ENCODE measurements at places on chromosomes 2 and 18.

DNA sequence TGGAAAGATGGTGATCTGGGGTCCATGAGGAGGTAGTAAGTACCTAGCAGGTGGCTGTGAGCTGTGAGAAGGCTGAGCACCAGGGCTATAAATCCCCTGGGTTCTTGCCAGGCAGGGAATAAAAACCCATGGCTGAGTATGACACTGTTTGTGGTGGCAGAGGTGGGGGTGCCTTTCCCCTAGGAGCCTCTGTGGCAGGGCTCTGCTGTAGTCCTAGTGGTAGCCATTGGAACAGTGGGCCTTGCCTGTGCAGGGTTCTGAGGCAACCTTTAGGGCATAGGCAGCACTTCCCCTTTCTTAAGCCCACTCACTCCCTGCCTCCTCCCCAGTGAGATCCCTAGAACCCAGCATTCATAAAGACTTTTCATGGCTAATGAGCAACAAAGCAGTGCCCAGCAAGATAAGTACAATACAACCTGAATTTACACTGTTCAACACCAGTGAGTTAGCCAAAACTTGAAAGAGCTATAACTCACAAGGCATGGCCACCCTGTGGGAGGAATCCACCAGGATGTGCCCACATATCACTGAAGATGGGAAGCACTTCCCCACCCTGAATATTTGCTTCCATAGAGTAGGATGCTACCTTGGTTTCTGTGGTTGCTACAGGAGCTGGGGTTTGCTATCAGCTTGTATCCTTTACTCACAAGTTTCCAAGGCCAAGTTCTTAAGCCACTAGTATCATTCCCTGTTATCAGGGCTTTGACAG lies 100.9 kb upstream of the NEUROD1 start:
- DNase-seq, result no peak

GRCh38 chr2:217206907-217207698 lies 347.2 kb upstream of the TNP1 start:
- no peak for DNase-seq

DNA sequence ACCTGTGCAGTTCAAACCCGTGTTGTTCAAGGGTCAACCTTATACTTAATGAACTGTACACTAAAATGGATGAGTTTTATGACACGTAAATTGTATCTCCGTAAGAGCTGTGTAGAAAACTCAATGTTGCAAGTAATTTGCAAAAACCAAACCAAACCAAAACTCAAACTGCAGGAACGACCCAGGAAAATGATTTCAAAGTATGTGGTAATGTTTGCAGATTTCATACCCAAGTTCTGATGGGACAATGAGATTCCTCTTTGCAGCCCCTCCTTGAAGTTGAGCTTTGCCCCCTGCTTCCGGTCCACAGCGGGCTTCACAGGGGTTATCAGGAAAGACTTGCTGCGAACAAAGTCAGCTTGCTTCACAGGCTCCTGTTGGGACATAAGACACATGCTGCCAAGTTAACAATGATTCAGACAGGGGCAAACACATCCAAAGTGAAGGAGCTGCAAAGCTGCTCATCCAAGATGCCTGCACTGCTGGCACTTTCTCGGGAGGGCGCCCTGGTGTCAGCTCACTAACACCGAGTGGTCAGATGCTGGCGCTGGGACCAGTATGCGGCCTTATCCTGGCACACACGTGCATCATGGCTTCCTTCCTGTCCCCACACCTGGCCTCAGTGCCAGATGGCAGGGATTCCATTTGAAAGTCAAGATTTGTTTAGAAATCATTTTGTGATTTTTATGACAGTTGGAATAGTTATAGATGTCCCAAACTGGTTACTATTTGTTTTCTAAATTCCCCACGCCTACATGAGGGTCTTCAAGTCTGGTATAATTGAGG lies 65.2 kb upstream of the MGAT4A start:
- DNase-seq, result no peak

DNA sequence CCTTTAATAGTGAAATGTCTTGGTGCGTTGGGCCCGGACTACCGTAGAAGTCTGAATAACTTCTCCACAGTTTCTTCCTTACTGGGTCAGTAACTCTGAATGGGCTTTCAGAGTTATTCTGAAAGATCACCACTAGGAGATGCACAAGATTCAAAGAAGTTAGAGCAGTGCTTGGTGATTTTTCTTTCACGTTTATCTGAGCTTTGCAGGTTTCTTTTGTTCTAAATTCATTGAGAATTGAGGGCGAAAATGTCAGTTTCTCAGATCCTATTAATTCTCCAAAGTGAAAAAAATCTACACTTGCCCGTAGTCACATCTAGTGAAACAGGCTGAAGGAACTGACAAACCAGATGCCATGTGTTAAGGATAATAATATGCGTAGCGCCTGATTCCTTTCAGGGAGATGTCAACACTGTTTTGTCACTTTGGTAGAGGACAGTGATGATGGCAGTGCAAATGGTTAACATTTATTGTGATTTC lies 70.1 kb downstream of the QPCT start:
- no peak for DNase-seq

DNA sequence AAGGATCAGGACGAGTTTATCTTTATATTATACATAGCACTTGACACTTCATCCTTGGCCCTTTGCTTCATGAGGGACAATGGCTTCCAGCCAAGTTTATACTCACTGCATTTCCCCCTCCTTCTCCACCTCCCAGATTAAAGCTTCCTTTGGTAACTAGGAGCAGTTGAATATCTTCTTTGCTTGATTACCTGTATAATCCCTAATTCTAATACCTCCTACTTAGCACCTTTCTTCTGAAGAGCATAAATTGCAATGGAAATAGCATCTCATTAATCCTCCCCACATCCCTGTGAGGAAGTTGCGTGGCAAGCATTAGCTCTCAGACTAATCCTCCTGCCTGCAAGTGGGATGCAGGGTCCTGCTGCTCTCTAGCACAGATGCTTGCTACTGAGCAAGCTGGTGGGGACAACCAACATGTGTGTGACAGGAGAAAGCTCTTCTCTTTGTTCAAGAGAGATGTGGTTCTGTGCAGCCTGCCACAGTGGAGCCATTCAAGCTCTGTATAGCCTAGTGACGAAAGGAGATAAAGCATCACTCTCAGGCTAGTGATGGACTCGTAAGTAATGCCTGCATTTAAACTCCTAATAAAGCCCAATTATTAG lies 19.1 kb downstream of the KLHL14 start:
- no peak for DNase-seq
